ENCODE measurements at places on chromosomes 6 and 20.

DNA sequence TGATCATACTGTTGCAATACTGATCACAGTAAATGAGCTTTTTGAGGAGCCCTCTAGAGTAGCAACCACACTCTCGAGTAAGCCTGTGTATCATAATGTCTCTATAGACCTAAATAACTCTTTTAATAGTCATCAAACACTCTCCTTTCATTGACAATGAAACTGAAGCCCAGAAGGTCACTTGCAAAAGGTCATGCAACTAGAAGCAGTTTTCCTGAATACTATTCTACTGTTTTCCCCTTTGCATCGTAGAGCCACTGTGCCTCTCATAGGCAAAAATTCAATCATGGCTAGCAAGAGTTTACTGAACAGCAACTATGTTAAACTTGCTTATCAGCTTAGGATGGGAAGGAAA, 105.3 kb downstream of the HIVEP2 start:
- DNase-seq = no peak

DNA sequence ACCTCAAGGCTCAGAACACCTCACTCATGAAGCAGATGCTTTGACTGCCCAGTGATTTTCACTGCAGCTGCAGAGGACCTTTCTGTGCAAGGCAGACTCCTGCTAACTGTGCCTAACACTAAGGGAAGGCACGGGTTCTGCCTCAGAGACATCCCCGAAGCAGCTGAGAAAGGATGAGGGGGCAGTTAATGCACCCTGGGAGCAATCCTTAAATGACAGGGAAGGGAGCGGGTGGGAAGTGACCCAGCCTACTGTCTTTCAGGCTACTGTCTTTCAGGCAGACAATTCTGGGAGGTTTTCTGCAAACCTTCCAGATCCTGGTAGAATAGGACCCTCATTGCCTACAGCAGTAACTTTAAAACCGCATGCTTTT, 55.3 kb downstream of the NDUFAF5 start:
- no peak for DNase-seq

DNA sequence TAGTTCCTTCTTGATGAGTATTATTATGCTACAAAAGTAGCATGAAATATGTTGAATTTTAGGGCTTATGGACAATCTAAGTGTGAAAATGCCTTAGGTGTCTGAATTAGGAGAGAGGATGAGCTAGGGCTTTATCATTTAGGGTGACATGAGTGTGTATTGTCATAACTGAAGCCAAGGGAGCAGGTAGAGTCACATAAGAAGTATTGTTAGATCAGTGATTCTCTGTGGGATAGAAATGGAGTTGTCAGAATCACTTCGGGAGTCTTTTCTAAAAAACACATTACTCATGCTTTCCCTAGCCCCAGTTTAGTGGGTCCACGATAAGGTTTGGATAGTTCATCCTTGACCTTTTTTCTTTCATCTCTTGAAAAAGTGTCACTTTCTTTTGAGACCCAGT, 16.4 kb downstream of the ZFAND3 start:
- DNase-seq = no peak

DNA sequence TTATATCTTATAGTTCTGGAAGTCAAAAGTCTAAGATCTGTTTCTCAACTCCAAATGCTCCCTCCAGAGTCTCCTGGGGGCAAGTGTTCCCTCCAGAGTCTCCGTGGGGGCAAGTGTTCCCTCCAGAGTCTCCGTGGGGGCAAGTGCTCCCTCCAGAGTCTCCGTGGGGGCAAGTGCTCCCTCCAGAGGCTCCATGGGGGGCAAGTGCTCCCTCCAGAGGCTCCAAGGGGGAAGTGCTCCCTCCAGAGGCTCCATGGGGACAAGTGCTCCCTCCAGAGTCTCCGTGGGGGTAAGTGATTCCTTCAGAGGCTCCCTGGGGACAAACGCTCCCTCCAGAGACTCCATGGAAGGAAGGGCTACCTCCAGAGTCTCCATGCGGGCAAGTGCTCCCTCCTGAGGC, 34.0 kb upstream of the THBS2 start:
- no peak for DNase-seq

DNA sequence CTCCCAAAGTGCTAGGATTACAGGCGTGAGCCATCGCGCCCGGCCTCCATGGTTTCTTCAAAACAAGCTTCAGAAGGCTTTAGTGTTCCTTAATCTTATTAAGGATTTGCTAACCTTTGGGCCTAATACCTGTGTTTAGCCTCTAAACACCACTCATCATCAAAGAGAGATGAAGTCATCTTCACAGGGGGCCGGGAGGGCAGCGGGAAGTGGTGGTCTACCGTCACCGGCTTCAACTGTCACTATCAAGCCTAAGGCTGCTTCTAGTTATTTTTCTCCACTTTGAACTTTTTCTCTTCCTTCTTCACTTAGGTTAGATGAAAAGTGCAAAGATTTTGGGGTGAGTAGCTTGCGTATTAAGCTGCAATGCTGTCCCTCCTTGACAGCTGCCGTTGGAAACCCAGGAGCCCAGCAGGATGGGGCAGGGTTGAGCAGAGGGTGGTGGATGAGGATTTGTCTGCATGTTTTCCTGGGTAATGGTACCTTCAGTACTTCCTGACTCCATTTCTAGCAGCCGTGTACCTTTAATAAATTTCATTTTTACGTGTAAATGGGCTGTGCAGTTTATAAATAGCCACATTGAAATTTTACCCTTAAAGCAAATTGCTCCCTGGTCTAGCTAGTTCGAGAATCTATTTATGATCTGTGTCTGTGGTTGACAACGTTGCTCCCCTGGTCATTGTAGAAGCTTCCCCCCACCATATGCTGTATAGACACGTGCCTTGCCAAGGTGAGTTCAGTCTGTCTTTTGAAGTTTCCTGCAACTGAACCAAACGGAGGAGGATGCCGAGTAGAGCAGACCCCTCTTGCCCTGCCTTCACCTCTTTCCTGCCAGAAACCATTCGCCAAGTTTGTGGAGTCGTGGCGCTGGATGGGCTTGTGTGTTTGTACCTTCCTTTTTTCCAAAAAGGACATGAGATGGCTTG, 64.8 kb downstream of the SYNJ2 start:
- DNase-seq = no peak

- DNase-seq = no peak
Measured at GRCh38 chr20:41480054-41480770, 113.6 kb upstream of the EMILIN3 start.

- DNase-seq = no peak
Measured at GRCh38 chr20:19673575-19673974, 84.5 kb upstream of the RIN2 start.

DNA sequence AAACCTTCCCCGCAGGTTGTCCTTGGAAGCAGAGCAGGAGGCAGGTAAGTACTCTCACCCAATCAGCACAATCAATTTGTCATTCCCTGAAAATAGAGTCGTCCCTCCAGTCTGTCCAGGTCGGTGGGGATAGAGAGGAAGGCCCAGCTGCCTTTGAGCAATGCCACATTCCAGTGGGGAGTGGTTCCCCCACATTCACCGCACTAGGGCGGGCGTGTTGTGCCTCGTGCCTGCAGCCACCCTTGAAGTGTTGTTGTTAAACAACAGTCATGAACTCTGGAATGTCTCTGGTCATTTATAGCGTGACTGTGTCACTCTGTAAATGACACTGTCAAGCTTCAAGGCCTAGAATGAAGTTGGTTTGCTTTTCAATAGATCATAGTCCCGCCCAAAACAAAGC, 33.4 kb downstream of the PRDM1 start:
- no peak for DNase-seq

- no peak for DNase-seq
Measured at GRCh38 chr6:90485635-90486277, 101.1 kb downstream of the MAP3K7 start.

DNA sequence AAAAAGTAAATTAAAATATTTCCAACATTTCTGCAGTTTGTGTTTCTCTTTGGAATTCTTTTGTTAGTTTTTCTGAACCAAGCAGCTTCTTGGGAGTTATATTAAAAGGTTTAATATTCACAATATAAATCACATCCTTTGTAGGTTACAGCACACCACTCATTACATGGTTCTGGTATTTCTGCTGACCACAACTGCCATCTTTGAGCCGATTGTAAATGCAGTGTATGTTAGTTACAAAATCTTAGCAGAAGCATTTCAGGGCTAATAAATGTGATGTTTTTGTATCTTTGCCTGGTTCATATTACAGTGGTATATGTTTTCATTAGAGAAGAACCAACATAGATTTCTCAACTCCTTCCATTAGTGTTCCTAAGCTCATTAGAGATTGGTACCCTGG, 19.1 kb upstream of the TSHZ2 start:
- no peak for DNase-seq

- DNase-seq = peak; percentile 25
Measured at GRCh38 chr6:53280207-53280606, 68.5 kb downstream of the ELOVL5 start.

DNA sequence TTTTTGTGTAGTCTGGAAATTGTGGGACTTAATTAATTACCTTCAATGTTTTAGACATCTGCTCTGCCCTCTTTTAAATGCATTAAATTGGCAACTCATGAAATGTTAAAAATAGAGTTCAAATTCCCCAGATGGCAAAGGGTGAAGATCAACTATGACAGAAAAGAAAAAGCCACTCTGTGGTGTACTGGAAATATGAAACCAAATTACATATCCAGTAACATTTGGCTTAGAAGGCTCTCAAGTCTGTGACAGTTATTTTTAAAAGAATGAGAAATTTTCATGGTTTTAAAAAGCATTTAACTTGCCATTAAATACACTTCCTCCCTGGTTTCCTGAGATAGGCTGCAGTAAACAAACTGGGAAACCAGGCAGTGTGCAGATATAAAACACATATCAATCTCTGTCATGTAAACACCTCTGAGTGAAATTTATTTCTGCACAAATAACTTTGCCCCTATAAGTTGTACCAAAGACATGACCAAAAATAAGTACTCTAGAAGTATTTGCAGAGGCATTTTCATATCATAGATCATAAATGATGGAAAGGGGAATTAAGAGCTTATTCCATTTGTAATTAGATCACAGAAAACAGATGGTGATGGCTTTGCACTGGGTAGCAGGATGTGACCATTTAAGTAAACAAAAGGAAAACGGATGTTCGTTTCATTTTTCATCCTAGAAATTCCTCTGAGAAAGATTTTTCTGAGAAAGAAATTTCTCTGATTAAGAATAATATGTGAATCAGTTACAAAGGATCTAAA, 360.1 kb downstream of the SAMD5 start:
- no peak for DNase-seq

DNA sequence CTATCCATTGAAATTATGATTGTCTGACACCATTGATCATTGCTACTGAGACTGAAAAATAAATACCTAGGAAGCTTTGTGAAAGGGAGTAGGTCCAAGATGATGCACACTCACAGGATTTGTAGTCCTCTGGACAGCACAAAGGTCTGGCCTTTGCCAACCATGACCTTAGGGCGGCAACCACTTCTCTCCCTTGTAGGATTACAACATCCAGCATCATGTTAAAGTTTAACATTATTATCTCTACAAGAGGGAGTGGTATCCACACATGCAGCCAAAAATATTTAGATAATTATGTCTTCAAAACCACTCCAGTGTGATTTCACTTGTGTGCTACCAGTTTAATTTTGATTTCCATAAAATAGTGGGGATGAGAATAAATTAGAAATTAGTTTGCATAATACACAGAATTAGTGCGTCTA, 51.1 kb upstream of the NHSL1 start:
- no peak for DNase-seq

DNA sequence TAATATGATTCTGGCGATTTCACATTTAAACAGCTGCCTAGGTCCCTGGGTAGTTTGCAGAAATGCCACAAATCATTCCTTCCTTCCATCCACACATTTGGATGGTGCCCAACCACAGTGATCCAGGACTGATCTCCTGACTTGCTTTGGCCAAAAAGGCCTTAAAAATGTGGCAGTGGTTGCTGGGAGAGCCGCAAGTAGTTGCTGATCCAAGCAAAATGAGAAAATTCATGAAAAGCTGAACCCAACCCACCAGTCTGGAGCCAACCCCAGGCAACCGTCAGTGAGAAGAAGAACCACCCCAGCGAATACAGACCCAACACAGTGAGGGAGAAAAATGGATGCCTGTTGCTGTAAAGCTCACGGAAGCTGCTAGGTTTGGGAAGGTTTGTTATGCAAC, 25.1 kb downstream of the RALGAPA2 start:
- no peak for DNase-seq

GRCh38 chr20:56117350-56117749, 112.0 kb upstream of the CBLN4 start:
- DNase-seq = no peak

DNA sequence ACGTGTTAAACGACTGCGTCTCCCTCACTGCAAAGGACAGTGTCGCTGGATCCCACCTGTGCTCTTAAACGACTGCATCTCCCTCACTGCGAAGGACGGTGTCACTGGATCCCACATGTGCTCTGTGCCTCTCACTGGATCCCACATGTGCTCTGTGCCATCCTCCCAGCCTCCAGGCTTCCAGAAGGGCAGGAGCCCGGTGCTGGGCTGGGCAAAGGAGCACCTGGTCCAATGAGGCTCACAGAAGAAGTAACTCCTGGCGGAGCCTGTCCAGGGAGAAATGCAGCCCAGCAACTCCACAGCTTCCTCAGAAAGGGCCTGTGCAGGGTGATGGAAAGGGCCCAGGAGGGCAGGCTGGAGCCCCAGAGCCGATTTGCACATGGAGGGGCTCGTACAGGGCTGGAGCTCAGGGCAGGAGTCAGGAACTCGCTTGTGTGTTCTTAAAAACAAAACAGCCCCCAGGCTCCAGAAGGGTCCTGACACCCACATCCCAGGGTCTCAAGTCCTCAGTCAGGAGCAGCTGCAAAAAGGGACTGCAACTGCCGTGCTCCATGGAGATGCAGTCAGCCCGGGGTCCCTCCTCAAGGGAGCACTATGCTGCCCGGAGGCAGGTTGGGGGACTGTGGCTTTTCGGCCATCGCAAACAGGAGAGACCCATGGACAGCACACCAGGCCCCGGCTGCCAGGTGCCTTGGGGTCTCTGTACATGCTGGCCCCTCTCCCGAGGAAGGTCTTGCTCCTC, 52.7 kb downstream of the DLL1 start:
- no peak for DNase-seq

- no peak for DNase-seq
Measured at GRCh38 chr6:12068899-12069557, 56.9 kb downstream of the HIVEP1 start.

DNA sequence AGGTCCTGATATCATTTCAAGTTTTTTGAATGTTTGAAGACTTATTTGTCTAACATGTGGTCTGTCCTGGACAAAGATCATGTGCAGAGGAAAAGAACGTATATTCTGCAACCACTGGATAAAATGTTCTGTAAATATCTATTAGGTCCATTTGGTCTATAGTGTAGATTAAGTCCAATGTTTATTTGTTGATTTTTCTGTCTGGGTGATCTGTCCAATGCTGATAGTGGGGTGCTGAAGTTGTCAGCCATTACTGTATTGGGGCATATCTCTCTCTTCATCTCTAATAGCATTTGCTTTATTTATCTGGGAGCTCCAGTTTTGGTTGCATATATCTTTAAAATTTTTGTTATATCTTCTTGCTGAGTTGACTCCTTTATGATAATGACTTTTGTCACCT, 258.4 kb upstream of the CITED2 start:
- DNase-seq = no peak

- DNase-seq = no peak
Measured at GRCh38 chr6:1940381-1940780, 305.0 kb downstream of the GMDS start.

DNA sequence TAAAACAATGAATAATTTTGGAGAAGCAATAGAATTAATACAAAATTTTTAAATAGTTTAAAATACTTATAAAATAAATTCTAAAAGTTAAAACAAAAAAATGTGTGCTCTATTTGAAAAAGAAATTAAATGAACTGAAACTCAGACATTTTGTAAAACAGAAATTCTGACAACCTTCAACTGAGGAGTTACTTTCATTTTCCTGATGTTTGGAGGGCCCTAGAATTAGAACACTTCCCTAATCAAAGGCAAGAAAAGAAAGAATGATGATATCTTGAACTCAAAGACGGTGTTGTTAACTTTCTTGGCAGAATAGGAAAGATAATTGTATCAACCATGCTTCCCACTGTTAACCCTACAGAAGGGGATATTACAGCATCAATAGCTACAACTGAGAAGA, 27.9 kb downstream of the SNX14 start:
- no peak for DNase-seq
